ENCODE measurements at places on chromosomes 3 and 15.

- no peak for DNase-seq
Observed at GRCh38 chr3:122987736-122988319, 39.7 kb downstream of the SEMA5B start.

DNA sequence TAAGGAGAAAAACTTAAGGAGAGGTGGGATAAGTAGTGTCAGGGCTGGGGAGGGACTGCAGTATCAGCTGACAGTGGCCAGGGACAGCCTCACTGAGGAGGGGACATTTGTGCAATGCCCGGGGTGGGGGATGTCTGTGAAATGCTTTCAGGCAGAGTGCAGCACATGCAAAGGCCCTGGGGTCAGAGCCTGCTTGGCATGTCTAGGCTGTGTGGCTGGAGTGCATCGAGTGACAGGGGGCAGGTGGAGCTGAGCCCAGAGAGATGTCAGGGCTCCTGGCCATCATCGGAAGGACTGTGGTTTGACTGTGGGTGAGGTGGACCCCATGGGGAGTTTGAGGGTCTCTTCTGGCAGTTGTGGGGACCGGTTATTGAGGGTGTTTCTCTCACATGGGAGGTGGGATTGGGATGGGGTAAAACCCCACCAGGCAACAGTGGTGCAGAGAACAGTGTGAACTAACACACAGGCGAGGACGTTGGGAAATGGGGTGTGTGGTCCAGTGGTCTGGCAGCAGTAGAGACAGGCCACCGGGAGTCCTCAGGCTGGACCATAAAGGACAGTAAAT is 61.2 kb downstream of the FBLN2 start:
- no peak for DNase-seq

GRCh38 chr3:188339410-188340295 is 185.7 kb downstream of the LPP start:
- DNase-seq, result no peak

- DNase-seq, result peak; percentile 57
Observed at GRCh38 chr15:41291065-41291631, 41.2 kb downstream of the OIP5 start.

- DNase-seq, result no peak
Observed at GRCh38 chr15:79463043-79463780, 31.1 kb downstream of the MINAR1 start.

- peak; percentile 77 for DNase-seq
Observed at GRCh38 chr15:89072277-89072869, 15.9 kb upstream of the ABHD2 start.

DNA sequence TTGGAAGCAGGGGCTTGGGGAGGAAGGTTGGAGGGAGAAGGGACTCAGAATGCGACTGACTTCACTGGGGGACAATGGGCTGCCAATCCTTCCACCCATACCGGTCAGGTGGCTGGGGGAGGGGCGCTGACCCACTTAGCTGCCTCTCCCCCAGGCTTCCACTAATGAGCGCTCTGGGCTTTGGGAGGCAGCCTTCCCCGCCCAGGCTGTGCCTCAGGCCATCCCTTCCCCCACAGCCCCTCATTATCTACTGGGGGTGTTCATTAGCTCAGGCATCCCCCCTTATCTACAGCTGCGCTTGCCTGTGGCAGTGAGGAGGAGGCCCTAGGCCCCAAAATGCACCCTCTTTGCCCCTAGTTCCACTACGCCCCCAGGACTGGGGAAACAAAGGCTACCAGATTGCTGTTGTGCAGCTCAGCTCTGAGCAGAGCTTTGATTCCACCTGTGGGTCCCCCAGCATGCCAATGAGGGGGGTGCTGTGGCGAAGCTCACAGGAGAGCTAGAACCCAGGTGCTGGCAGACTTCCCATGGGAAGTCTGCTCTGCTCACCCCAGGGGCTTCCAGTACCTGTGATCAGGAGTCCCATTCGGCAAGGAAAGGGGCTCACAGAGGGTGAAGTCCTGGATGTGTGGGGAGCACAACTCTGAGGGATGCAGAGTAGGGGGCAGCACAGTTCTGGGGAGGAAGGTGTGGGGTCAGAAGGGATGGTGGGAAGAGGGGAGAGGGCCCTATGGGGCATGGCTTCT is 29.4 kb upstream of the SEMA3F start:
- DNase-seq, result no peak

DNA sequence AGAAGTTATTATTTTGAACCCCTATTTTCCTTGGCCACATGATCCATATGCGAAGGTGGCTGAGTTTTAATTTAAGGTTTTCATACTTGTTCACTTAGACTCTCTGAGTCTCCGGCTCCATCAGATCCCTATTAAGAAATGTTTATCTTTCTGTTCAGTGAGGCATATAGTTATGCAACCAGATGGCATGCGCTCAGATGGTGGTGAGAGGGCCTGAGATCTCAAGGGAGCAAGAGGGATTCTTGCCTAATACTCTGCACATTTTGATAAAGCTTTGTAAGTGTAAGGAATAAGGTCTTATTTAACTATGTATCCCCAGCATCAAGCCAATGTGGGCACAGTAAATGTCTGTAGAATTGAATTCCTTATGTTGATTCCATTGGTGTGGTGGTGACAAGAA is 78.9 kb upstream of the DPH6 start:
- no peak for DNase-seq

DNA sequence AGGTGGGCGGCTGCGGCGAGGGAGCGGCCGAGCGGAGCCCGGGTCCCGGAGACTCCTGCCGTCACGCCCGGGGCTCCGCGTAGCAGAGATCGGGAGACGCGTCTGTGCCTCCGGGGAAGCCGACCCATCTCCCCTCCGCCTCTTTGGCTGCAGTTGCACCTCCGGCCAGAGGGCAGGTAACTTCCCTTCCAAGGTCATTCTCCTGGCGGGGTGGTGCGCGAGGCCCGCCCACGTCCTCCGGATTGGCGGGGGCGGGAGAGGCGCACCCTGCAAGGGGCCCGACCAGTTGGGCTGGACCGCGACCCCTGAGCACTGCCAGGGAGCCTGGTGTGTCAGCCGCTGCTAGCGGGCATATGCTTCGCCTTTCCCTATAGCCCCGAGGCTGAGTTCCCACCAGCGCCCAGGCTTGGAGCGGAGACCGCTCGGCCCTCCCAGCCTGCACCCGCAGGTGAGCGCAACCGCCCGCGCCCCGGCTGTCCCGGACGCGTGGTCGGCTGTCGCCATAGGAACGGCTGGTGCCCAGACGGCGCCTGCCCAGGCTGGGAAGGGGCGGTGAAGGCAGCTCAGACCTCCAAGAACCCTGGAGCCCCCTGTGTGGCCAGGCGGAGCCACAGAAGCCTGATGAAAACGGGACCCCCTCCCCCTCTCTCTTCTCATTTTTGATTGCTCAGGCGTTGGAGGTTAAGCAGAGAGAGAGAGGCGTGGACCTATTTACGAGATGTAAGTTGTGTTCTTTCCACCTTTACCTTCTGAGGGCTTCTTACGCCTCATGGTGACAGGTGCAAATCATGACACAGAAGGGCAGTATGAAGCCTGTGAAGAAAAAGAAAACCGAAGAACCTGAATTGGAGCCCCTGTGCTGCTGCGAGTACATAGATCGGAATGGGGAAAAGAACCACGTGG is 453 bp downstream of the ZDHHC23 start:
- peak; percentile 11 for DNase-seq

GRCh38 chr3:72797773-72798543 is 50.3 kb downstream of the SHQ1 start:
- DNase-seq, result no peak

- no peak for DNase-seq
Observed at GRCh38 chr15:89499156-89499555, 2.8 kb upstream of the RHCG start.

GRCh38 chr3:171526869-171527268 is 66.7 kb upstream of the TNIK start:
- DNase-seq, result no peak

DNA sequence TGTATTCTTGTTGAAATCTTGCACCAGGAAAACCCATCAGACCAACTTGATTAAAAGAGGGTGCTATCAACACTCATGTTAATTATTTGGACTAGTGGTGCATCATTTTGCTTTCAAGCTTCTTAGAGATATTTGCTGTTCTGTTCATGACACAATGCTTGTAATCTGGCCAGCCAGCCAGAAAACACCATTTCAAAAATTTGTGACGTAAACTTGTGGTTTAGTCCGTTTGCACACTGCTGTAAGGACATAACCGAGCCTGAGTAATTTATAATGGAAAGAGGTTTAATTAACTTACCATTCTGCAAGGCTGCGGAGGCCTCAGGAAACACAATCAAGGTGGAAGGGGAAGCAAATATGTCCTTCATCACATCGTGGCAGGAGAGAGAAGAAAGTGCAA is 374.3 kb upstream of the TGFBR2 start:
- no peak for DNase-seq

- no peak for DNase-seq
Observed at GRCh38 chr3:62097121-62097520, 276.2 kb downstream of the FEZF2 start.

- no peak for DNase-seq
Observed at GRCh38 chr3:10253731-10254130, 5.5 kb downstream of the TATDN2 start.

- no peak for DNase-seq
Observed at GRCh38 chr15:43469867-43470266, 23.1 kb downstream of the TP53BP1 start.
